ENCODE measurements at places on chromosomes 12 and 14.

DNA sequence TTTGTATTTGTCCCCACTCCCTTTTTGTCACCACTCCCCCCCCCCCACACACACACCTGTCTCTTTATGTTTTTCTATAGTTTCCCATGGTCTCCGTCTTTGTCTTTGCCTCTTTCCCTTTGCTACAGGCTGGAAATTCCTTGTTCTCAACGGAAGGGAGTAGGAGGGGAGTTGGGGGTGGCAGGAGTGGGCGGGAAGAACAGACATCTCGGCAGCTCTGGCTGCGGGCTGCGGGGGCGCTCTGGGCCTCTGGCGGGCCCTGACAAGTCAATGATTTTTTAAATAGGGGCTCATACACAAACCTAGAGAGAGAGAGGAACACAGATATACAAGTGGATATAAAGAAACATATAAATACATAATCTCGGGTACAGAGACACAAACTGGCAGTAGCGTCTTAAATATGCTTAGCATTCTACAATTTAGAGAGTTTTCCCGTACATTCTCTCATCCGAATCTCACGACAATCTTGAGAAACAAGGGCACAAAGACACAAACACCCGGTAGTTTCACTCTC, 2.4 kb upstream of the NAB2 start:
- DNase-seq, result no peak

DNA sequence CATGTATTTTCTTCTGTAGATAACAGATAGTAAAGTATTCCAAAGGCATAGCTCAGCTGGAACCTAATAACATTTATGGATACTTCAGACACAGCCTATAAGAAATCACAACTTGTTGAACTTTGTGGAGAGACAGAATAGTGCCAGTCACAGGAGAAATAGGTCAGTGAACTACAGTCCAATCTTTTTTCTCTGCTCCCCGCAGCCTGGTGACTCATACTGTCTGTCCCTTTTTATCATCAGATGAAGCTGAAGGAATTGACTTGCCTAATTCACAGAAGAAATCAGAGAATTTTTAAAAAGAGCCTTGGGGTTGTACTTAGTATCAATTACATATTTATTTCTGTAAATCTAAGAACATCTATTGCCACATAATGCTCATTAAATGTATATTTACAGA, 222.3 kb downstream of the ALG10 start:
- no peak for DNase-seq

- no peak for DNase-seq
Observed at GRCh38 chr14:88825503-88825902, 1.1 kb downstream of the TTC8 start.

DNA sequence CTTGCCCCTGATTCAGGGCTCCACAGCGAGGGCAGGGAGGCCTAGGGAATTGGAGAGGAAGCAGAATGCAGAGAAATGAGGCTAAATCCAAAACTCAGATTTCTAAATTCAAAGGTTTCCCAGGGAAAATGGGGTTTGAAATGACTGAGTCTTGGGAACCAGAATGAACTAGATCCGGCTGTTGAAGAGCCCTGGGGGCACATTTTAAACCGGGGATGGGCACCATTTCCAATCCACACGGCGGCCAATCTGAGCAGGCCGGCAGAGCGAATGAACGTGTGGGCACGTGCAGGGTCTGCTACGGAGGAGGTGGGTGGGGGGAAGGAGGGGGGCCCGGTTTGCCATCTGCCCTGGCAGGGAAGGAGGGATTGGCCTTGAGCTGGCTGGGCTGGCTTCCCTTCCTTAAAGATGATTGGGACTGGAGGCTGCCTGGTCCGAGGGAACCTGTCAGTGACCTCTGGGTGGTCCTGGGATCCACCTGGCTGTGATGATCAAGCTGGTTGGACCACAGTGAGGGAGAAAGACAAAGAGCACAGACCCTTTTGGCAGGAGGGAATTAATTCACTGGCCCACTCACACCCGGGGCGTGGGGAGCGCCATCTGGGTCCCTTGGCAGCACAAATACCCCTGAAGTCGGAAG, 161.0 kb downstream of the RBM19 start:
- DNase-seq, result no peak

GRCh38 chr12:10033783-10034545, 3.5 kb downstream of the CLEC9A start:
- no peak for DNase-seq

DNA sequence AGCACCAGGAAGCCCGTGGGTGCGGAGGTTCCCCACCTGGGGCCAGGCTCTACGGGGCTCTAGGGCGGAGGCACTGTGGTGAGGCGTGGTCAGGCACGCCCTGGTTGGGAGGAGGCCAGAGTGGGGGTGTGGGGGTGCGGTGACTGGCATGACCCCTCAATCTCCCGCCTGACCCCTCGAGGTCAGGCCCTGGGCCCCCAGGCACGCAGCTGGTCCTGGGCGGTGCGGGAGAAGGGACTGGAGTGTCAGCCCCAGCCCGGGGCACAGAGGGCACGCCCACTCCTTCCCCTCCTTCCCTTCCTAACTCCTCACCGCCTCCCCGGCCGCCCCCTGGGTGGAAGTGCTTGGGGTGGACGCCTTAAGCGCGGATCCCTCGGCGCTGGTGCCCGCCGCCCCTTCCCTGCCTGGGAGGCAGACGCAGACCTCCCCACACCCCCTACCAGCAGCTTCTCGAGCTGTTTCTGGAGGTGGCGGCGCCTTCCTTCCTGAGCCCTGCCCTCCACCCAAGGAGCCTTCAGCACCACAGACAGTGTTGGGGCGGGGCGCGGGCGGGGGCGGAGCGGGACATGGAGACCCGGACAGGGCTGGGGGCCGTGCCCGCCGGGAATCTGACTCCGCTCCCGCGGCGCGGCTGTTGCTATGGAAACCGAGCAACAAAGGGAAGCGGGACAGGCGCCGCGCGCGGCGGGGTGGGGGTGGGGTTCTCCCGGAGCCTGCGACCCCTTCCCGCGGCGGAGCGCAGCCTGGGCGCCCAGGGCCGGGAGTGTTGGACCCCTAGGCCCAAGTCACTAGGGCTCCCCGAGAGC, 741 bp upstream of the CRIP2 start:
- peak; percentile 53 for DNase-seq

- no peak for DNase-seq
Observed at GRCh38 chr12:4267704-4268328, 5.7 kb upstream of the CCND2 start.

GRCh38 chr12:30044206-30044605, 260.5 kb upstream of the TMTC1 start:
- no peak for DNase-seq

DNA sequence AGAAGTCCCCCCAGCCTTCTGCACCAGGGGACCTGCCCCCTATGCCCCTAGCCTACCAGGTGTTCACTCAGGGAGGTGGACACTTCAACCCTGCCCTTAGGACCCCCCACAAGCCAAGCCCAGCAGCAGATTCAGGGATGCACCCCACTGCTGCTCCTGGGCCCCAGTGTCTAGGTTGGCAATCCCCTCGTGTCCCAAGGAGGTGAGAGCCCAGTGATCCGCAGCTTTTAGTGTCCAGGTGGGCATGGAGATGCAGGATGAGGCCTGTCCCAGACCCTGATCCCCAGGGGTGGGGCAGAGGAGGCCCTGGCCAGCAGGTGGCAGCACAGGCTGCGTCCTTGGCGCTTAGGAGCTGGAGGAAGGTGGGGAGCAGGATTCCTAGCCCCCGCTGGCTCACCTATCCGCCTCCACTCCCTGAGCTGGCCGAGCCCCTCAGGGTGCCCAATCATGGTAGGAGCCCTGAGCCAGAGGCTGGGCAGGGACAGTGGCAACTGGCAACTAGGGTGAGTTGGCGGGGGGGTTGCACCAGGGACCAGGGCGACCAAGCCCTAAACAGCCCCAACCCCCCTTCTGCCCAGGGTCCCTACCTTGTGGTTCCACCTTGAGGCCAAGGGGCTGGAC, 4.1 kb downstream of the CKB start:
- DNase-seq, result no peak

- no peak for DNase-seq
Observed at GRCh38 chr12:97235102-97235501, 227.5 kb upstream of the RMST start.

- DNase-seq, result no peak
Observed at GRCh38 chr14:84543859-84544258, 986.1 kb upstream of the FLRT2 start.

GRCh38 chr14:94644102-94644535, 31.9 kb downstream of the SERPINA3 start:
- DNase-seq, result no peak

GRCh38 chr12:92779902-92780301, 77.1 kb downstream of the PLEKHG7 start:
- no peak for DNase-seq

GRCh38 chr12:80924437-80924836, 13.3 kb downstream of the LIN7A start:
- no peak for DNase-seq

GRCh38 chr14:94163796-94164195, 10.3 kb upstream of the PPP4R4 start:
- no peak for DNase-seq

GRCh38 chr14:50040895-50041465, 75.4 kb downstream of the VCPKMT start:
- DNase-seq, result no peak

DNA sequence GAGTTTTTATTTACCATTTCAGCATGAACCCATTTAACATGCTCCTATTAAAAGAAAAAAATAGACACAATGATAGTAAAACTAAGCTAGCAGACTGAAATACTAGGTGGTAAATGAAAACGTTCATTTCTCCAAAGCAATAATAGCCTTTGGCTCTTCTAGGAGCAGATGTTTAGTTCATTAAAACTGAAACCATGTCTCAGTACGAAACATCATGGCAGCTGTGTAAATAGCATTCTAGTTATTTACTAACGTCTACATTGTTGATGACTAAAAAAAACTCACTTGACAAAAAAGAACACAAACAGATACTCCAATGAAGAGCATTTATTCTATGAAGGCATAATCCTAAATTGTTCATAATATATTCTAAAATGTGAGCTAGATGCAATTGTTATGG, 17.9 kb downstream of the RECQL start:
- no peak for DNase-seq

DNA sequence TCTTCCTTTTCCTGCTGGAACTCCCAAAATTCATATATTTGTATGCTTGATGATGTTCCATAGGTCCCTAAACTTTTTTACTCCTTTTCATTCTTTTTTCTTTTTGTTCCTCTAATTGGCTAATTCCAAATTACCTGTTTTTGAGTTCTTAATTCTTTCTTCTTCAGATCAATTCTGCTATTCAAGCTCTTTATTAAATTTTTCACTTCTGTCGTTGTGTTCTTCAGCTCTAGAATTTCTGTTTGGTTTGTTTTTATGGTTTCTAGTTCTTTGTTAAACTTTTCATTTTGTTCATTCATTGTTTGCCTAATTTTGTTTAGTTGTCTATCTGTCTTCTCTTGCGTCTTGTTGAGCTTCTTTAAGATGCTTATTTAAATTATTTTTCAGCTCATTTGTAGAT, 154.8 kb downstream of the TPH2 start:
- no peak for DNase-seq

DNA sequence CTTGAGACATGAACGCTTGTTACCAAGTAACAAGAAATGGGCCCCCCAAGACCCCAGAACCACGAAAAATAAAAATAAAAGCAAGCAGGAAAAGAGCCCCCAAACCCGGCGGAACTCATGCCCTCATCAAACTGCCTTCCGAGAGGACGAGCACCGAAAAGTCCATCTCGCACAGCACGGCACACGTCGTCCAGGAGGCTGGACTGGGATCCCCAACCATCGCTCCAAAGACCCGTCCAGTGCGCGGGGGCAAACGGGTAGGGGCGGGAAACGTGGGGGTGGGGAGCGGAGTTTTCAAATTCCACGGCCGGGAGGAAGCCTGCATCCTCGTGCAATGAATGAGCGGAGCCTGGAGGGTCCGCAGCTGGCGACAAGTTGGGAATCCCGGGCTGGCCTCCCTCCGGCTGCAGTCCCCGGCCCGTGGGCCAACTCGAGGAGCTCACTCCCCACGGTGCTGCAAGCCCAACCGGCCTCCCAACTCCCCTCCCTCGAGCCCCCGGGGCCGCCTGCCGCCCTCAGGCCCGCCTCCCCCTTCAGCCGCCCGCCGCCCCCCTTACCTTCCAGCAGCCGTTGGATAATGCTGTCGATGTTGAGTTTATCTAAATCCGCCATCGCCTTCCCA, 484 bp downstream of the PPP1CC start:
- DNase-seq, result no peak

- DNase-seq, result no peak
Observed at GRCh38 chr14:96681829-96682228, 115.4 kb upstream of the VRK1 start.

DNA sequence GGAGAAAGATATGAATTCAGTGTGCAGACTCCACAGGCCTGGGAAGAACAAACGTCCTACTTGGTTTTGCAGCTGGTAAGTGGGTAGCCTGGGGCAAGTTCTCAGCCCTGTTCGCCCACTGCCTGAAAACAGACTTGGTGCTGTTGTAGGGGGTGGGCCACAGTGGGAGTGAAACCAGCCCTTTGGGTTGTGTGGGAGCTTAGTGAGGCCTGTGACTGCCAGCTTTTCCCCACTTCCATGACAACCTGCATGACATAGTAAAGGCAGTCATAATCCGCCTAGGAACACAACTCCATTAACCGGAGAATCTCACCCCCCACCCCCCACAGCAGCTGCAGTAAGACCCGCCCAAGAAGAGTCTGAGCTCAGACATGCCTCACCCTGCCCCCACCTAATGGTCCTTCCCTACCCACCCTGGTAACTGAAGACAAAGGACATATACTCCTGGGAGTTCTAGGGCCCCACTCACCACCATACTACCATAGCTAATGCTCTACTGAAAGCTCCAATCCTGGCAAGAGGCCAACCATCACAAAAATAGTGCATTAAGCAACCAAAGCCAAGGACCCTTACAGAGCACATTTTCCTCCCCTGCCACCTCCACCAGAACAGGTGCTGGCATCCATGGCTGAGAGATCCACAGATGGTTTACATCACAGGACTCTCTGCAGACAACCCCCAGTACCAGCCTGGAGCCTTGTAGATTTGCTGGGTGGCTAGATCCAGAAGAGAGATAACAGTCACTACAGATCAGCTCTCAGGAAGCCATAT, 39.8 kb upstream of the LMNTD1 start:
- no peak for DNase-seq

DNA sequence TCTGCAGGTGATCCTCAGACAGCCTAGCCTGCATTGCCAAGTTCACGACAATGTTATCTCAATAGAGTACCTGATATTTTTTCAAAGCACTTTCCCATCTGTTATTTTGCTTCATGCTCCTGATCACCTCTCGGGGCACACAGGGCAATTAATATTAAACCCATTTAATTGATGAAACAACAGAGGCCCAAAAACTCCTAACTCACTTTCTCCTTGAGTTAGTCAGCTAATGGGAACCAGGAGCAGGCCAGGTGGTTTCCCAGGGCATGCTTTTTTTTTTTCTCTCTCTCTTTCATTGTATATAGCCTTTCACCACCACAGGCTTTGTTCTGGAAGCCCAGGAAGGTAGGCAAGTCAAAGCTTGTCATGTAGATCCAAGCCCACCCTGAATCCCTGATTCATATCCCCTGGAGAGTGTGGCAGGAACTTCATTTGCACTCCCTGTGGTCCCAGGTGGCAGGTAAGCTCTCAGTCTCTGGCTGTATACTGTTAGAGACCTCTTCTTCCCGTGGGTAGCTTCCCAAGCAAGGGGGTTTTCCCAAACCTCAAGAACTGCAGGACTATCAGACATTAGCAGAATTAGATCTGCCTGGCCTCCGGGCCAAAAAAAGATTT, 41.6 kb upstream of the MAP1LC3B2 start:
- DNase-seq, result no peak

GRCh38 chr14:44369401-44370123, 137.5 kb downstream of the FSCB start:
- no peak for DNase-seq

- no peak for DNase-seq
Observed at GRCh38 chr14:39435241-39435640, 3.0 kb upstream of the FBXO33 start.

GRCh38 chr12:104747955-104748354, 210.1 kb downstream of the SLC41A2 start:
- DNase-seq, result no peak

GRCh38 chr14:61861320-61861865, 99.2 kb downstream of the SNAPC1 start:
- DNase-seq, result no peak
